Articular chondrocyte of knee joint (primary cell): ENCODE measurements at places on chromosomes 1 and 21. TPM values are rescaled to one million over a fixed set of nuclear protein-coding genes. Genes with fewer than 3 reads are reported as not detected.

Gene RNU1-2
- total RNA-seq: under 0.01 TPM in 2 replicates

Gene GALE
- 23.3 and 23.9 TPM in 2 replicates for total RNA-seq

Gene RBM11
- total RNA-seq: 0.13 and 0.32 TPM in 2 replicates

Gene CAPN8
- total RNA-seq: not detected in 2 replicates

Gene SPRR2G
- not detected in 2 replicates for total RNA-seq

Gene SAMD11
- 19.9 and 36.2 TPM in 2 replicates for total RNA-seq

Gene VHLL
- 0.22 TPM in 1 of 2 replicates, not detected in the other for total RNA-seq

Gene DPT
- 5.6 and 7.6 TPM in 2 replicates for total RNA-seq

Gene ZMYND12
- total RNA-seq: 1.4 and 2.2 TPM in 2 replicates
